ENCODE measurements at places on chromosomes 7 and 10. TPM values are rescaled to one million over a fixed set of nuclear protein-coding genes. Genes with fewer than 3 reads are reported as not detected.

DNA sequence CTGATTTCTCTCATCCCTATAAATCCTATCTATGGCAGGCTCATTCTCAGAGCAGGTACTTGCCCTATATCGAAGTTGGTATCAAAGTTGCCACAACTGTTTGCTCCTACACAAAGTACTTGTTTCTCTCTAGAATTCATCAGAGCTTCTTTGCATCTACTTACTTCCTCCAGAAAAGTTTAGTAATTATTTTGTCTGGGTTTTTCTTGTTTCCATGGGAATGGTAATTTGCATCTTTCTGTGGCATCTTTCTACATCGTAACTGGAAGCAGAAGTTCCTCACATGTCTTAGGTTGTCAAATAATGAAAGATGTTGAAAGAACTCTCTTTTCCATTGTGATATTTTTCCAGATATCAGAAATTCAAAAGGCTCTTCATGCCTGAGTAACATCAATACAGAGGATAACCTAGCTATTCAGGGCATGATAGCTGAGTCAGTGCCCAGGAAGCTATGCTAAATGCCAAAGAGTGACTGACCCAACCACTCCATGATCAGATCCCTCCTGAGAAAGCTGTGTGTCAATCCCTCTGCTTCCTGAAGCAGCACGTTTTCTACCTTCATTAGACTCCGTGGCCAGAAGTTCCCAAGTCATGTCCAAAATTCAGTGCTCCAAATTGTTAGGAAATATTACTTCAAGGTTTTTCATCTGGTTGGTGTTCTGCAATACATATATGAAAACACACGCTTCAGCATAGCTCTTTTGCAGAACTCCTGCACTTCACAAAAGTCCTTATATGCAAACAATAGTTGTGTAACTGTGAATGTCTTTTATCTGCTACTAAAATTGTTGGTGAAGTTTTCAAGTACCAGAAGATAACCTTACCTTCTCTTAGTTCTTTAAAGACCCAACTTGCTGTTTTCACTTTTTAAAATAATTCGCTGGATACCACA lies 216.5 kb downstream of the VTI1A start:
- no peaks in the 10 kb centered on the region for H3K36me3 ChIP-seq
- DNase-seq = no peak
- no peaks in the 10 kb centered on the region for H3K27me3 ChIP-seq
- H3K4me3 ChIP-seq = no peak overlapping the region

DNA sequence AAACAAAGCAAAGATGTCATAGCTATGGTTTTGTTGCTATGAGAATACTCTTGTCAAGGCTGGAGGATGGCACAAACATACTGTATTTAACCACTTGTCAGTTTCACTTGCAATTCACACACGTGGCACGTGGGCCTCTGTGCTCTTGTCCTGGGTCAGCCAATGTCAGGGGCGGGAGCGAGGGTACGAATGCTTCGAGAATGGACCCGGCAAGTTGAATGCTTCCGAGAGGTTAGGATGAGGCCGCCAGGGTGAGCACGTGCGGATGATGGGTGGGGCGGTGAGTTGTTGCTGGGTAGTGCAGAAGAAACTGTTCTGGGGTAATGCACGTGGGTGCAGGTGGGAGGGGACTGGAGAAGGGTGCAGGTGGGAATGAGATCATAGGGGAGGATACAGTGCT lies 10.4 kb upstream of the OCM2 start:
- DNase-seq = no peak
- H3K4me3 ChIP-seq = no peak overlapping the region
- H3K27me3 ChIP-seq = no peaks in the 10 kb centered on the region
- H3K4me1 ChIP-seq = no peaks in the 10 kb centered on the region
- no peaks in the 10 kb centered on the region for H3K36me3 ChIP-seq

- H3K27ac ChIP-seq = no peak overlapping the region
- DNase-seq = no peak
- no peaks in the 10 kb centered on the region for H3K36me3 ChIP-seq
- H3K4me3 ChIP-seq = no peak overlapping the region
- no peaks in the 10 kb centered on the region for H3K27me3 ChIP-seq
Measured at GRCh38 chr10:10600004-10600403, 417.7 kb upstream of the CELF2 start.

GRCh38 chr10:127892743-127893142 lies at the start of gene CLRN3:
Gene CLRN3, minus strand, starts transcription at chr10:127892941. Its CDS starts 157 bp downstream, at chr10:127892784.
- no peak for DNase-seq
- no peak within 1 kb of the TSS for H3K27ac ChIP-seq
- no peaks in the 10 kb centered on the region for H3K4me1 ChIP-seq
- no peaks in the 10 kb centered on the region for H3K36me3 ChIP-seq
- no peaks in the 10 kb centered on the region for H3K27me3 ChIP-seq

- DNase-seq = no peak
- H3K4me1 ChIP-seq = no peaks in the 10 kb centered on the region
- H3K27ac ChIP-seq = no peak overlapping the region
- no peaks in the 10 kb centered on the region for H3K36me3 ChIP-seq
- no peaks in the 10 kb centered on the region for H3K27me3 ChIP-seq
- H3K4me3 ChIP-seq = no peak overlapping the region
Measured at GRCh38 chr10:97898429-97898828, 48.8 kb downstream of the GOLGA7B start.

DNA sequence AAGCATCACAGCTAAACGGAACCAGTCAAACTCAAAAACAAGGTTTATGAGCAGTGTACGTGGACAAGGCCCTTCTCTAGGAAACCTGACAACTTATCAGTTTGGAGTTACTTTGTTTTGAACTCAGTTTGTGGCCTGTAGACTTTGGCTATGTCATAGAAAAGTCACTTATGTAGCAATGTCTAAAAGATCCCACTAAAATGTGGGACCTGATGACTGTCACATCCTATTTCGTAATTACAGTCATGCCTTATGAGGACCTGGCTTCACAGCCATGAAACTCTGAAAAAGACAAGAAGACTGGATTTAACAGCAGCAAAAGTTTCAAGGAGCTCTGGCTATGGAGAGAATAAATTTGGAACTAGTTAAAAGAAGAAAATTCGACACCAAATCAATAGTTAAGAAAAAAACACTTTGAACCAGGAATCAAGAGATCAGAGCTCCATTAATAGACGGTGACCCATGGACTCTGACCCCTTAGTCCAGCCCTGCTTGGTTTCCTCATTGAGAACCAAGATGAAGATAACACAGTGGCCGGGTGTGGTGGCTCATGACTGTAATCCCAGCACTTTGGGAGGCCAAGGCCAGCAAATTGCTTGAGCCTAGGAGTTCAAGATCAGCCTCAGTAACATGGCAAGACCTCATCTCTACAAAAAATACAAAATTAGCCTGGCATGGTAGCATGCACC lies 204.3 kb downstream of the SFMBT2 start:
- no peaks in the 10 kb centered on the region for H3K36me3 ChIP-seq
- no peaks in the 10 kb centered on the region for H3K4me1 ChIP-seq
- H3K27ac ChIP-seq = no peak overlapping the region
- no peak overlapping the region for H3K4me3 ChIP-seq
- no peaks in the 10 kb centered on the region for H3K27me3 ChIP-seq
- no peak for DNase-seq

Gene KCTD7
- 13.2 TPM for total RNA-seq

- no peaks in the 10 kb centered on the region for H3K27me3 ChIP-seq
- H3K36me3 ChIP-seq = no peaks in the 10 kb centered on the region
- H3K4me1 ChIP-seq = no peaks in the 10 kb centered on the region
- H3K4me3 ChIP-seq = no peak overlapping the region
Measured at GRCh38 chr7:33432821-33433220, 303.5 kb downstream of the BBS9 start.

Gene IRF5
- total RNA-seq = 5.0 TPM

Gene FAM25A
- total RNA-seq = not detected

- no peaks in the 10 kb centered on the region for H3K4me1 ChIP-seq
- no peak overlapping the region for H3K27ac ChIP-seq
- H3K27me3 ChIP-seq = no peaks in the 10 kb centered on the region
- no peak for DNase-seq
- no peak overlapping the region for H3K4me3 ChIP-seq
- no peaks in the 10 kb centered on the region for H3K36me3 ChIP-seq
Measured at GRCh38 chr10:129871966-129872365, 92.1 kb downstream of the EBF3 start.

Gene HHEX
- total RNA-seq = 19.2 TPM

DNA sequence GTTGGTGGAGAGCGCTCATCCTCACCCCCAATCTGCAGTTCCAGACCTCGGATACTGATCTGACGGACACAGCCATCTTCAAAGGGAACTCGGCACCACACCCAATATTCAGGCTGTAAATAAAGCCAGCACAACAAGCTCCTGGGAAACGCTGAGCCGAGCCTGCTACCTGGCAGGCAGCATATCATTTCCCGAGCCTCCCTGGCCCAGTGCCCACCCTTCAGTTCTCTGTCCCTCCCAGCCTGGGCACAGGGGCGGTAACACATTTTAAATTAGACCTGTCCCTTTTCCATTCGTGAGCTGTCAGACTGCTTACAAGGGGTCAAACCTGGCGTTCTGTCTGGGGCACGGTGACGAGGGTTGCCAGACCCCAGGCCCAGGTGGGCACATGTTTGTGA lies 250.5 kb downstream of the ARHGAP12 start:
- H3K27me3 ChIP-seq = no peaks in the 10 kb centered on the region
- no peaks in the 10 kb centered on the region for H3K4me1 ChIP-seq
- no peak overlapping the region for H3K27ac ChIP-seq
- no peak for DNase-seq

DNA sequence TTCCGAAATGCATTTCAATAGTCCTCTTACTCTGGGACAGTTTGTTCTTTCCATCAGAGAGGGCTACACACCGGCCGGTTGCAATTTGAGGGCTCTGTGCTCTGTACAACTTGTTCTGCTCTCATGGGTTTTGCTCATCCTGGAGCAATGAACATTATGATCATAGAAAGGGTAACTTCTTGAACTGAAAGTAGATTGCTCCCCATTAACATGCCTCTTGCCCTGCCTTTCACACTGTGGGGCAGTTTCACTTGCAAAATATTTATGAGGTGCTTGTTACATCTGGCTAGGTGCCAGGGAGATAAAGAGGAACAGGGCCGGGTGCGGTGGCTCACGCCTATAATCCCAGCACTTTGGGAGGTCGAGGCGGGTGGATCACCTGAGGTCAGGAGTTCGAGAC lies 97.3 kb upstream of the MPP7 start:
- H3K27me3 ChIP-seq = peaks cover 4% of the 10 kb centered on the region
- no peaks in the 10 kb centered on the region for H3K4me1 ChIP-seq
- DNase-seq = no peak
- H3K4me3 ChIP-seq = no peak overlapping the region
- H3K36me3 ChIP-seq = no peaks in the 10 kb centered on the region

DNA sequence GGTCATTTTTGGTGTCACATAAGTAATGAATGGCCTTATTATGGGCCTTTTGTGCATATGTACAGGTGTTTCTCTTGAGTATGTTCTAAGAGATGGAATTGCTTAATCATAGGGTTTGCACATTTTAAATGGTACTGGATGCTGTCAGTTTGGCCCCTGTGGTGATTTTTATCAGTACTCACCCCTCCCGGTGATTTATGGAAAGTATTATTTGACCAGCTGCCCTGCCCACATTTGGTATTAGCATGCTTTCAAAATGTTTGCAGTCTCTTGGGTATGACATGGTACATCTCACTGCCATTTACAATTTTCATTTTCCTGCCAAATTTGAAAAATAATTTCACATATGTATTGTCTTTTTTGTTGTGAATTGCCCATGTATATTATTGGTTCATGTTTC lies 427.7 kb downstream of the LRMDA start:
- no peak overlapping the region for H3K4me3 ChIP-seq
- no peak overlapping the region for H3K27ac ChIP-seq
- H3K36me3 ChIP-seq = no peaks in the 10 kb centered on the region
- no peaks in the 10 kb centered on the region for H3K27me3 ChIP-seq

Gene CALHM3
- not detected for total RNA-seq

GRCh38 chr7:87152897-87153641 lies 816 bp downstream of the DMTF1 start:
- no peaks in the 10 kb centered on the region for H3K27me3 ChIP-seq
- H3K4me3 ChIP-seq = peak overlapping the region; percentile 70
- peak; percentile 30 for DNase-seq
- peak overlapping the region; percentile 99 for H3K27ac ChIP-seq

Gene NYAP1
- 1.9 TPM for total RNA-seq

DNA sequence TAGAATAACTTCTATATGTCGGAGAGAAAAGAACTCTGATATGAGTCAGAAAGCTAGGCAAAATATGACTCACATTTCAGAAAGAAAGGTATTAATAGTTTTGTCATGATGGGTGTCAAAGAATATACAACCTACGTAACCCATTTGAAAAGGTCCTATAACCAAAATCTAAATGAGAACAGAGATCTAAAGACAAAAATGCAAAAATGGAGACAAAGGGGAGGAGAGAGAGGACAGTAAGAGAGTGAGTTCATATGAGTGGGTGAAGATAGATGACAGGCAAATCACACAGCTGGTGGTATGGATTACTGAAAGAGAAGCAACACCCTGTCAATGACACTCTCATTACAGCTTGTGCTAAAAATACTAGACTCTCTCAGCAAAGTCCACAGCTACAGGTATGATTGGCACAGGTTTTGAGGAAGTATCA lies 25.6 kb downstream of the ANKMY2 start:
- no peak for DNase-seq
- H3K27ac ChIP-seq = no peak overlapping the region
- no peak overlapping the region for H3K4me3 ChIP-seq
- no peaks in the 10 kb centered on the region for H3K4me1 ChIP-seq
- H3K27me3 ChIP-seq = no peaks in the 10 kb centered on the region

GRCh38 chr7:123749537-123749857 lies 694 bp upstream of the WASL start:
- H3K27ac ChIP-seq = peak overlapping the region; percentile 95
- no peaks in the 10 kb centered on the region for H3K36me3 ChIP-seq
- peak overlapping the region; percentile 95 for H3K4me3 ChIP-seq
- H3K4me1 ChIP-seq = peaks cover 24% of the 10 kb centered on the region
- H3K27me3 ChIP-seq = no peaks in the 10 kb centered on the region

Gene STRIP2
- 3.4 TPM for total RNA-seq

GRCh38 chr10:21260066-21260465 lies 265.4 kb downstream of the SKIDA1 start:
- H3K4me3 ChIP-seq = no peak overlapping the region
- H3K27ac ChIP-seq = no peak overlapping the region
- DNase-seq = no peak
- H3K36me3 ChIP-seq = no peaks in the 10 kb centered on the region
- H3K4me1 ChIP-seq = no peaks in the 10 kb centered on the region
- H3K27me3 ChIP-seq = no peaks in the 10 kb centered on the region

DNA sequence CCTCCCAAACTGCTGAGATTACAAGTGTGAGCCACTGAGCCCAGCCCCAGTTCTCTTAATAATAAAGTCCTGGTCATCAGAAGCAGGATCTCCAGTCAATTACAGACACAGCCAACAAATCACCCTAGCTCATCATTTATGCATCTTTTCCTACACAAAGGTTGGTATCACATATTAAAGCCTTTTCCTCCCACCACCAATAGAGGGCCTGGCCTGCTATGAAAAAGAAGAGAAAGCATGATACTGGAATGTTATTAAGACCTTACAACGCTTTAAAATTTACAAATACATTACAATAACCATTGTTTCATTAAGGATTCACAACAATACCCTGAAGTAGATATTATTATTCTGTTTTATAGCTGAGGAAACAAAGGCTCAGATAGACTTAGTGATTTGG lies 25.9 kb downstream of the VAX1 start:
- no peaks in the 10 kb centered on the region for H3K4me1 ChIP-seq
- H3K27me3 ChIP-seq = no peaks in the 10 kb centered on the region
- no peak overlapping the region for H3K4me3 ChIP-seq
